ENCODE measurements at places on chromosomes 1 and 21.

- no peak for DNase-seq
Observed at GRCh38 chr1:9093091-9093490, 23.7 kb upstream of the SLC2A5 start.

DNA sequence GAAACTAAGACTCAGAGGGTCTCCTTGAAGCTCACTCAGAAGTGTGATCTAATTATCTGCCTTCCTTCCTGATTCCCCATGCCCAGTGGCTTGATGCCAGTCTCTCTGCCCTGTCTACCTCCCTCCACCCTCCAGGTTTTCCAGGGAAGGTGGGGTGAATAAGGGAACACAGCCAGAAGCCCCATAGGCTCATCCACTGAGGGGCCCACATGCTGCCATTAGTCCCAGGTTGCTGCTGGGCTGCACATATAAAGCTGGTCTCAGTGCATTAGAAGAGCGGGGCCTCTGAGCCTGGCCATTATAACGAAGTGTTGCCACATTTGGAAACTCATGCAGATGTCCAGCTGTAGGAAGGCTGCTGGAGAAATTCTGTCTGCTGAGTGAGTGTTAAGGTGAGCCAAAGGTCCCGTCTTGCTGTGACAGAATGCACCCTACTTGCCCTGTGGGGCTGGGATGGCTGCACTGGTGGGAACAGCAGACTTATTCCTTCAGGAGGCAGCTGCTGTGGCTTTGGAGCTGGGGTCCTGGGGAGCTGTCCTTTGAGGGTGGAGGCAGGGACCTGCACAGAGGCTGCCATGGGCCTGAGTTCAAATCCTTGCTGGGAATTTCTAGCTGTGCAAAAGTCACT, 2.9 kb downstream of the ADORA1 start:
- no peak for DNase-seq

GRCh38 chr1:46490656-46491442, 1.2 kb downstream of the DMBX1 start:
- DNase-seq: peak; percentile 33

GRCh38 chr21:14926186-14926585, 138.6 kb downstream of the NRIP1 start:
- peak; percentile 50 for DNase-seq
